ELR (cell line): ENCODE measurements at places on chromosomes 13 and 19.
A peak's percentile ranks its signal among the peaks of the same experiment; 100 is the strongest.

- peak; percentile 79 for DNase-seq
These were observed 63.0 kb upstream of the FLT1 start for GRCh38 chr13:28557725-28558520.

DNA sequence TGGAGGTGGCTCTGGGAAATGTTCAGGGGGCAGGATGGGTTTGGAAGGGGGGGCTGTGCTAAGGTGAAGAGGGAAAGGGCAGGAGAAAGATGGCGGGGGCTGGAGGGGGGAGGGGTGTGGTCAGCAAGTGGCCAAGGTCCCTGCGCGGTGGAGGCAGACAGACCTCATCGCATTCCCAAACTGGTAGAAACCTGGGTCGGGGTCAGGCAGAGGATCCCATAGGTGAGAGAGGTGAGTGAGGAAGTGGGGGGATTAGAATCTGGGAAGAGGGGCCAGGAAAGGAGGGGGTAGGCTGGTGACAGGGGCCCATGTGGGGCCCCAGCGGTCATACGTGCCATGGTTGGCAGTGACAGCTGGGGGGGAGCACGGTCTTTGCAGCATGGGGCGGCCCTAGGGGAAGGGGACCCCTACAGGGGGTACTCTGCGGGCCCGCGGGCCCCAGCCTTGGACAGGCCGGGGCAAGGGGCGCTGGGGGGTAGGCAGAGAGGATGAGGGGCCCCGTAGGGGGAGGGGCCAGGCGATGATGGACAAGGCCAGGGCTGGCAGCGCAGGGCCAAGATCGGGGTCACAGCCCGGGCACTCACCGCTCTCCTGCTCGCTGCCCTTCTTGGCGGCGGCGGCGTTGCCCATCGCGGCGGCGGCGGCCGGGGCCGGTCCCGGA is 514 bp downstream of the PRKACA start:
- DNase-seq: no peak

DNA sequence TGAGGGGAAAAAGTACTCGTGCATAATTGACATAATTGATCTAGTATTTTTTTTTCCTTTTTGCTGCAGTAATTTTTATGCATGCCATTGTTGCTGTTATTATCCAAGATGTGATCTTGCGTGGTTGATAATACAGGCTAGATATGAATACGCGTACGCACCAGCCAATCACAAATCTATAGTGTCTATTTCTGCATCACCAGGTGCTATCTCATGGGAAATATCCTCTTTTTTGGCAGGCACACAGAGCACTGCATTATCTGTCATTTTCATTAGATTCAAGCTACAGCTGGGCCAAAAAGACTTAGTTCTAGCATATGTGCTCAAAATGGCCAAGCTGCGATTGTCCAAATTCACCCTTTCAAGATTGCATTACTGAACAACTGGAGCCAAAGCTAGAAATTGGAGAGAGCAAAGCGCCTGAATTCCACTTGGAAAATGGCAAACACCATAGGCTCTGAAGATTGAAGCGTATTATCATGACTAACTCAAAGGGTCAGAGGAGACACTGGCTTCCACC is 181.1 kb downstream of the TSHZ3 start:
- DNase-seq: no peak

DNA sequence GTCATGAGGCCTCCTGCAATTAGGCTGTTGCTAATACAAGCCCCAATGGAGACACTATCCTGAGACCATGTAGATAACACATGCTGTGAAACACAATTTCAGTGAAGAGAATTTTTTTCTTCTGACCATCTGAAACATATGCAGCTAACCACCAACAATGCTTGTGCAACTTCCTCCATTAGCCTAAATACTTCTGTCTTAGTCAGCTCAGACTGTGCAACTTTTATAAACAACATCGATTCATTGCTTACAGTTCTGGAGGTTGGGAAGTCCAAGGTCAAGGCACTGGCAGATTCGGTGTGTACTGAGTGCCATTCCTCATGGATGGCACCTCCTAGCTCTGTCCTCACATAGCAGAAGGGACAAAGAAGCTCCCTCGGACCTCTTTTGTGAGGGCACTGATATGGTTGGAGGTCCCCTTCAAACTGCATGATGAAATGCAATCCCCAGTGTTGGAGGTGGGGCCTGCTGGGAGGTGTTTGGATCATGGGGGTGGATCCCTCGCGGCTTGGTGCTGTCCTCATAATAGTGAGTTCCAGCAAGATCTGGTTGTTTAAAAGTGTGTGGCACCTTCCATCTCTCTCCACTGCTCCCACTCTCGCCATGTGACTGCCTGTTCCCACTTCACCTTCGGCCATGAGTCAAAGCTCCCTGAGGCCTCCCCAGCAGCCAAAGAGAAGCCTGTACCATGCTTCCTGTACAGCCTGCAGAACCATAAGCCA is 27.7 kb downstream of the STK24 start:
- DNase-seq: peak; percentile 97

DNA sequence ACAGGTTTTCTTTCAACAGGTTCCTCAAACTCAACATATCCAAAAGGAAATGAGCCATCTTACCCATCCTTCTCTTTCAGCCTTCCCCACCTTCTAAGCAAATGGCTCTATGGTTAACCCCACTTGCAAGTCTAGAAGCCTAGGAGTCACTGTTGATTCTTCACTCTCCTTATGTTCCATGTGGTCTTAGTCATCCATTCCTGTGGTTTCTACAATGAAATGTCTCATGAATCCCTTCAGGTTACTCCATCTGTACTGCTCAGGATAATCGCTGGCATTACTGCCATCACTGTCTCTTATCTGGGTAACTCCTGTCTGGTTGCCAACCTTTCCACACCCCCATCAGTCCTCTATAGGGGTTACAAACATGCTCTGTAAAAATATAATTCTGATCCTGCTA is 381.3 kb downstream of the ENOX1 start:
- DNase-seq: peak; percentile 80

DNA sequence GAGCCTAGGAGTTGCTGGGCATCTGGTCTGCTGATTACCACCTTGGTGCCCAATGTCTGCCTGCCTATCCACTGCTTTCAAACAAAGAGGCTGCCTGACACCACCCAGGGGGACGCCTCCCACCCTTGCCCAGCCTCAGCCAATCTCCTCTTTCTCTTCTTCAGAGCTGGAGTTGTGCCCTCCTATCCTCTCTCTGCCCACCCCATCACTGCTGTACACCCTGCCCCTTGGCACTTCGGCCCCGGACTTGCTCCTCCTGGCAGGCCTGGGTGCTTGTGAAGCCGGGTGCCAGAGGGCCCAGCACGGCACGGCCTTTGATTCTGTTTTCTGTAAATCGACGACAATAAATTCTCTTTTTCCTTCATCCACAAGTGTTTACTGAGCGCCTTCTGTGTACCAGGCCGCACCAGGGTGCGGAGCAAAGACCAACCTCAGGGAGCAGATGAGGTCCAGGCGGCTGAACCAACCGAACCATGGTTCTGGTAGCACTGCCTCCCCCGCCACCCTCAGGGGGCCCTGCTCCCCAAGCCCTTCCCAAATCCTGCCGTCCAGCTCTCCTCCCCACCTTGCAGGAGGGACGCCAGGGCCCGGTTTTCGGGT is 5.0 kb downstream of the RNF225 start:
- DNase-seq: no peak

DNA sequence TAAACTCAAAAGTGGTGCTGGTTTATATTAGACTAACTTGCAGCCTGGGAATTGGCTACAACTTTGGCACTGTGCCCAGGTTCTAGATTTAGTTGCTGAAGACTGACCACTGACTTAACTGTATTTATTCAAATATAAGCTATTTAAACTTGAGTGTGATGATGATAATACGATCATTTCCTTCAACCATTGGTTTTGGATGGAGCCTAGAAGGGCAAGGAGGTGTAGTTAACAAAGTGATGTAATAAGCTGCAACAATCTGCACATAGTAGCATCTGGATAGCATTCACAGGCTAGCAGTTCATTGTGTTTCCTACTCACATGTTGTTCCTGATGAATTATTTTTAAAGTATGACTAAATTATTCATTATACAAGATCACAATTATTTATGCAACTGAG is 55.2 kb upstream of the DACH1 start:
- DNase-seq: no peak

DNA sequence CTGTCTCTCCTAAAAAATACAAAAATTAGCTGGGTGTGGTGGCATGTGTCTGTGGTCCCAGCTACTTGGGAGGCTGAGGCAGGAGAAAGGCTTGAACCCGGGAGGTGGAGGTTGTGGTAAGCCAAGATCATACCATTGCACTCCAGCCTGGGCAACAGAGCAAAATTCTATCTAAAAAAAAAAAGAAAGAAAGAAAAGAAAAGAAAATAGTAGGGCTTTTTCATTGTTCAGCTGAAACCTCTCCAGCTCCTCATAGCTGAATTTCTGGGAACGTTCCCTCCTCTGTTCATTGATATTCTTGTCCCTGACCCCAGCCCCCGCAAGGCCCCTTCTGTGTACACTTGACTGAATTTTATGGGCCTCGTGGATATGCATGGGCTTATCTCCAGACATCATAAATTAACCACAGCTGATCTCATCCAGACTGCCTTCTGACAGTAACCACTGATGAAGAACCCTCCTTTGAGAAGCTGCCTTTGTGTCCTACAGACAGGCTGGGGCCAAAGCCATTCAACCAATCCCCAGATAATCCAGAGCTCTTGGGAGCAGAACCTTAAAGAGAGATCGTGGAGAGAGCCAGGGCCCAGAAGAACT is at the start of gene ELSPBP1:
Gene ELSPBP1 (plus strand): TSS at position 424 of the 594 bp plus-strand sequence. CDS start 14,036 bp downstream, outside the sequence.
- DNase-seq: no peak

GRCh38 chr19:5268801-5269200 is 71.8 kb downstream of the PTPRS start:
- no peak for DNase-seq

DNA sequence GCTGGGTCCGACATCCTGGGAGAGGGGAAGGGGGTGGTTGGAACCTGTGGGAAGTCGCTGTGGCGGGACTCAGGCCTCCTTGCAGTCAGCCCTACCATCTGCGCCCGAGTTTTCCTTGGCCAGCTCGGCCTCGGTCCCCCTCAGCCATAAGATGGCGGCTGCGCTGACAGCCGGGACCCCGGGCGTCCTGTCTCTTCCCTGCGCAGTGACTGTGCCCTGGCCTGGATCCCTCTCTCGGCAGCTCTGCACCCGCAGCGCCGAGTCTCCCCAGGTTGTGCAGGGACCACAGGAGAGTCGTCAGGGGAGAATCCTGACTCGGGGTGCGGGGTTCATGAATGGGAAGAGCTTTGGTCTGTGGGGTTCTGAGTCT is 345 bp downstream of the ZNF257 start:
- peak; percentile 22 for DNase-seq

GRCh38 chr13:113834496-113835200 is 29.2 kb downstream of the GAS6 start:
- no peak for DNase-seq

- DNase-seq: peak; percentile 77
These were observed 1.5 kb upstream of the MYO1F start for GRCh38 chr19:8578642-8579265.

GRCh38 chr19:30281906-30282305 is 90.3 kb upstream of the ZNF536 start:
- no peak for DNase-seq
